ENCODE measurements at places on chromosomes 11 and 22.

GRCh38 chr22:30609260-30610185 lies 2.5 kb downstream of the TCN2 start:
- peak; percentile 77 for DNase-seq

- no peak for DNase-seq
Measured at GRCh38 chr11:27239305-27239942, 123.6 kb downstream of the CCDC34 start.

DNA sequence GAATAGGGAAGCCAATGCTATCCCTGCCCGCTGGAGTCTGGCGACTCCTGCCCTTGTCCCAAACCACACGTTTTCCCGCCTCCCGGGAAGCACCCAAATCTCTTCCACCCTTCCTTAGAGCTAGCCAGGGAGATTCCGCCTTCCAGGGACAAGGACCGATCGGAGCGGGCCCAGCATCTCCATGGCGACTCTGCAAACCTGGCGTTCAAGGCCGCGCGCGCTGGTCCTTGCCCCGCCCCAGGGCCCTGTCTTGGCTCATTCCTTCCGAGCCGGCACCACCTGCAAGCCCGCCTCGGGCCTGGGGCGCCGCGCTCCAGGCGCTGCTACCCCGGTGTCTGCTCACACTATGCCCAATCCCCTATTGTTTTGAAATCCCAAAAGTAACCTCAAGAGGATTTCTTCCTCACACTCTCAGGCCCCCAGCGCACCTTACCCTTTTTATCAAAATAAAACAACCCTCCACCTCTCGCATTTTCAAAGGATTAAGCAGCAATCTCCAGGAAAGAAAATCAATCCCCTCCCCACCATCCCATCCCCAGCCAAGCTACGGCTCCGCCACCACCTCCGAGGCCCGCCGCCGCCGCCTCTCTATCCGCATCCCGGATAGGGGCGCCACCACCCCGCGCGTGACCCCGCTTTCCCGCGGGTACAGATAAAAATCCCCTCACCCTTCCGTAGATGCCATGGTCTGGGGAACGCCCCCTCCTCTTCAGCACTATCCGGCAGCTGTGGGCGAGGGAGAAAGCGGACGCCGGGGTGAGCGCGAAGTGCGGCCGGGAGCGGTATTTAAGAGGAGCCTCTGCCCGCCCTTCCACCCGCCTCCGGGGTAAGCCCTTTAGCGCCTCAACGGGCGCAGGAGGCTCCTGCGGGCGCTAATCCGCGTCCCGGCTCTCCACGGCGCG lies 825 bp downstream of the SLC1A2 start:
- no peak for DNase-seq

DNA sequence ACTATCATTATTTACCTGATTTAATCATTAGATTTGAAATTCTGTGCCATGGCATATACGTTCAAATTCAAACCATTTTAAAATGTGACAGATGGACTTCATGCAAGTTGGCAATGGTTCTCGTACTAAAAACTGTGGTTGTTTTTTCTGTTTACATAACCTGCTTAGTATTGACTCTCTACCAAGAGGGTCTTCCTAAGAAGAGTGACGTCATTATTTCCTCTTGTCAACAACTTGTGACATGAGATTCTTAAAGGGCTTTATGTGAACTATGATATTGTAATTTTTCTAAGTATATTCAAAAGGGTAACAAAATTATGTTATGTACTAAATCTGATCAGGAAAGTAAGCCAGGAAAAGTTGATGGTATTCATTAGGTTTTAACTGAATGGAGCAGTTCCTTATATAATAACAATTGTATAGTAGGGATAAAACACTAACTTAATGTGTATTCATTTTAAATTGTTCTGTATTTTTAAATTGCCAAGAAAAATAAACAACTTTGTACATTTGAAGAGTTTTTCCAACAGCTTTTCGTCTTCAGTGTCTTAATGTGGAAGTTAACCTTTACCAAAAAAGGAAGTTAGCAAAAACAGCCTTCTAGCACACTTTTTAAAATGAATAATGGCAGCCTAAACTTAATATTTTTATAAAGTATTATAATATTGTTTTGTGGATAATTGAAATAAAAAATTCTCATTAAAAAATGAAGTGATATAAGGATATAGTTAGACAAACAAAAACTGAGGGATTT lies 87.0 kb downstream of the GRK3 start:
- no peak for DNase-seq

- DNase-seq: no peak
Measured at GRCh38 chr11:7549681-7550080, 35.9 kb downstream of the PPFIBP2 start.

DNA sequence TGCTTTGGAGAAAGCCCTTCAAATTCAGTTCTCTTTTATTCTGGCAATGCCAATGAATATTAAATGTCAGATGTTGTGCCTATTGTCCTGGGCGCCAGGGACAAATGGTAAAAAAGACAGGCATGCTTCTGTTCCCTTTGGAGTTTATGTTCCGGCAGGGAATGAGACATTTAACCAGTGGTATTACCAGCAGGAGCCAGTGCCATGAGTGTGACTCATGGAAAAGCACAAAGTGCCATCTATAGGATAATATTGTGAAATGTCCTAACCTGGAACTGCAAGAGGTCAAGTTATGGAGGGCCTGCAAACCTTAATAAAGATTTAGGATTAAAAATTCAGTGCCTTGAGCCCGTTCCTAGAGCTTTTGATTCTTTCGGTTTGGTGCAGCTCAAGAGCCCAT lies 39.5 kb downstream of the REXO2 start:
- no peak for DNase-seq

DNA sequence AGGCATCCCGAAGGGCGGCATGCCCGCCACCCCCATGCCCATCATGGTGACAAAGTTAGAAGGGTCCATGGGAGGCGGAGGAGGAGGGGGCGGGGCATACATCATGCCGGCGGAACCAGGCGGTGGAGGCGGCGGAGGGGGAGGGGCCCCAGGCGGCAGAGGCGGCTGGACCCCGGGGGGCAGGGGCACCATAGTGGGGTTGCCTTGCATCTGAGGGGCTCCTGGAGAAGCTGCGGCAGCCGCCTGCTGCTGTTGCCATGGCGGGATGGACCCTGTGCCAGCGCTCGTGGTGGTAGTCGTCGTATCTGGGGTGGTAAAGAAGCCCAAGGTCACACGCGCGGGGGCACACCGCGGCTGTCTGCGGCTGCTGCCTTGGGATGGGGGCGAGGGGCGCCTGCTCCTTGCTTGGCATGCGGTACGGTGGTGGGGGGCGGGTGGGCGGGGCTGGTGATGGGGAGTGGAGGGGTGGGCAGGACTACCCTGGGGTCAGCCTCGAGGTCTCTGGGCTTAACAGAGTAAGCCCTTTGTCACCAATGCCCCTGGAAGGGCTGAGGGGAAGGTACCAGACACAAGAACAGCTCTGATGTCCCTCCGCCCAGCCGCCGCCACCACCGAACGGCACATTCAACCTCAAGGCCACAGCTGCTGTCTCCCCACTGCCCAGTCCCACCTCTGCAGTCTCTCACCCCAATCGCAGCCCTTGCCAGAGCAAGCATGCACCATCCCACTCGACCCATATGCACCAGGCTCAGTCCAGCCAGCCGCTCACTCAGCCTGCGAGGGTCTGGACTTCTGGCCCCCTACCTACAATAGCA lies 6.3 kb upstream of the PYGM start:
- no peak for DNase-seq

Data from smooth muscle cell of the brain vasculature (primary cell).